ENCODE measurements at places on chromosomes 5 and 9. TPM values are rescaled to one million over a fixed set of nuclear protein-coding genes. Genes with fewer than 3 reads are reported as not detected.

Gene DOK3
- total RNA-seq: 7.2 TPM

Gene PPP3R2
- not detected for total RNA-seq

Gene FGD3
- total RNA-seq: 2.2 TPM

Gene IFNA13
- total RNA-seq: not detected

All from ovary (tissue), 10 donors.